ENCODE measurements at places on chromosomes 12 and 14.

- DNase-seq: no peak
Measured at GRCh38 chr12:32074432-32074831, 32.2 kb upstream of the BICD1 start.

GRCh38 chr12:52087961-52088820, 8.7 kb downstream of the SMIM41 start:
- no peak for DNase-seq

GRCh38 chr12:52675301-52675701, 4.9 kb downstream of the KRT1 start:
- DNase-seq: no peak

DNA sequence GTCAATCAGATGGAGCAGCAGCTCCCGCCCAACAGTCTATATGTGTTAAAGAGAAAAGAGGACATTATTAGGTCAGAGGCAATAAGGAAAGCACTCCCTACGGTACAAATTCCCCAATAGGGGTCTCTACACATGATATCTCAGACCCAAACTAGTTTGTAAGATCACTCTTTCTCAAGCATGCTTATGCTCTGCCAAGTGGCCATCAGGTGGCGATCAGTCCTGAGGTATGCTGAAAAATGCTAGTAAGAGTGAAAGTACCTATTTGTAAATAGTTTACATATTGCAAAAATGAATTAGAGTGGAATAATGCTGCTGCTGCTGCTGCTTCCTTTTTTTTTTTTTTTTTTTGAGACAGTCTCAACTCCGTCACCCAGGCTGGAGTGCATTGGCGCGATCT, 61.0 kb downstream of the CPM start:
- DNase-seq: peak; percentile 12

DNA sequence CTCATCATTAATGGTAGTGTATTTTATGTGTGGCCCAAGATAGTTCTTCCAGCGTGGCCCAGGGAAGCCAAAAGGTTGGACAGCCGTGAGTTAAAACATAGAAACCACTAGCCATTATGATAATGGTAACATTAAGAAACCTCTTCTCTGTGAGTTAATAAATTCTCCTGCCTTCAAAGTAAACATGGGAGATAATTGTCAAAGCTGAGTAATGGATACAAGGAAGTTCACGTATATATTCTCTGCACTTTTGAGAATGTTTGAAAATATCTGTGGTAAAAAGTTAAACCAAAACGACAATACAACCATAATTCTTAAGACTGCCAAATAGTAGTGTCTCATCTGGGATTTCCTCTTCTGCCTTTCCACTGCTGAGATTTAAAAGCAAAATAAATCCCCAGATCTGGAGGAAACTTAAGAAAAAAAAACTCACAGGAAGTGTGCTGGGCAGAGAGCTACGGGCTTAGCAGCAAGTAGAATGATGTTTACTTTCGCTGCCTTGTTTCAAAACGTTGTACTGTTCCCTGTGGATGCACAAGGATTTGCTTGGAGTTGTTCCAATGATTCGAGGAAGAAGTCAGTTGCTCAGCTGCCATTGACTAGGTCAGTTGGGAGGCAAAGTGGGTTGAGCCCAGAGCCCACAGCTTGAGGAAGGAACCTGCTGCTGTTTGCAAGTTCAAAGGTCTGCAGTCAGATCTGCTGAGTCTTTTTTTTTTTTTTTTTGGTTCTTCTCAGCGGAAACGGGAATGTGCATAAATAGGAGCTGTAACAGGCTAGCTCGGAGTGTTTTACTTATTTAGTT, 1.7 kb downstream of the TPCN1 start:
- no peak for DNase-seq

GRCh38 chr12:53533471-53533870, 26.2 kb upstream of the NPFF start:
- no peak for DNase-seq

DNA sequence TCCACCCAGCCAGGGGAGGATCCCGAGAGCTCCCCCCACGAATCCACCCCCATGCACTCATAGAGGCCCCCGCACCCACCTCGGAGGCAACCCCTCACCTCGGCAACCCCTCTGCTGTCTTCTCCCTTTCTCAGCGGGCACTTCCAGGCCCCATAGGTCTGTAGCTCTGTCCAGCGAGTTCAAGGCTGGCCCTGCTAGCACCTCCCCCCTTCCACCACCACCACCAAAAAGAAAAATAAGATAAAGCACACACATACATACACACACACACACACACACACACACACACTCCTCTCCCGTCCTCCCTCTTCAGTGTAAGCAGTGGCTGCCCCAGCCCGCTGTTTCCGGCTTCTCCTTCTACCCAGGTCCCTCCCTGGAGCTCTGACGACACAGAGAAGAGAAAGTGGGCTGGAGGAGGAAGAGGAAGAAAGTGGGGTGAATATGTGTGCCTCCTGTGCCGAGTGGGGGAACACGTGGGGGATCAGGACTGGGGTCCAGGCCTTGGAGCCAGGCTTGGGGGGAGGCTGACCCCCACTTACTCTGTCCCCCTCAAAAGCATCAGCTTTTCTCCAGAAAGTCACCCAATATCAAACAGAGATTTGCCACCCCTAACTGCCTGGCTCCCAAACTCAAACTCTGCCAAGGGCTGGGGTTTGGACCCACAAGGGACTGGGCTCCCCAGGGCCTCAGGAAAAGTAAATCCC, at the start of gene STAT6:
STAT6 (minus strand) TSS at position 332 of the 704 bp plus-strand sequence. CDS start 3,084 bp downstream, outside the sequence.
- DNase-seq: peak; percentile 58

DNA sequence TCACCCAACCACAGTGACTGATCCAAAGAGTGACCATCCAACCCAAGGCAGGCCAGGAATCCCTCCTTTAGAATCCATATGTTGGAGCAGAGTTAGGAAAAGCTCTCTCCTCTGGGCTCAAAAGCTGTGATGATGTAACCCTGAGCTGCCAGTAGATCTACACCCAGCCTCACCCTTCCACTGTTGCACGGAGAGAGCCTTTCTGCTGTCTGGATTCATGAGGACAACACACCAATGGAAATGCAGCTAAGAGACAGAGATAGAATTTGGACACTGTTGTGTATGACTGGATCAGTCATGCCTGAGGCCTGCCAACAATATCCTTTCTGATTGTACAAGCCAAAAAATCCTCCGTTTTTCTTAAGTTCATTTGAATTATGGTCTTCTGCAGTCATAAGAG, 4.4 kb upstream of the OR6J1 start:
- DNase-seq: no peak

GRCh38 chr14:66045572-66046021, 440.6 kb upstream of the CCDC196 start:
- peak; percentile 44 for DNase-seq

GRCh38 chr14:67562025-67562775, 29.1 kb downstream of the PLEKHH1 start:
- DNase-seq: no peak

GRCh38 chr14:68552602-68553001, 240.3 kb downstream of the ZFP36L1 start:
- DNase-seq: no peak

DNA sequence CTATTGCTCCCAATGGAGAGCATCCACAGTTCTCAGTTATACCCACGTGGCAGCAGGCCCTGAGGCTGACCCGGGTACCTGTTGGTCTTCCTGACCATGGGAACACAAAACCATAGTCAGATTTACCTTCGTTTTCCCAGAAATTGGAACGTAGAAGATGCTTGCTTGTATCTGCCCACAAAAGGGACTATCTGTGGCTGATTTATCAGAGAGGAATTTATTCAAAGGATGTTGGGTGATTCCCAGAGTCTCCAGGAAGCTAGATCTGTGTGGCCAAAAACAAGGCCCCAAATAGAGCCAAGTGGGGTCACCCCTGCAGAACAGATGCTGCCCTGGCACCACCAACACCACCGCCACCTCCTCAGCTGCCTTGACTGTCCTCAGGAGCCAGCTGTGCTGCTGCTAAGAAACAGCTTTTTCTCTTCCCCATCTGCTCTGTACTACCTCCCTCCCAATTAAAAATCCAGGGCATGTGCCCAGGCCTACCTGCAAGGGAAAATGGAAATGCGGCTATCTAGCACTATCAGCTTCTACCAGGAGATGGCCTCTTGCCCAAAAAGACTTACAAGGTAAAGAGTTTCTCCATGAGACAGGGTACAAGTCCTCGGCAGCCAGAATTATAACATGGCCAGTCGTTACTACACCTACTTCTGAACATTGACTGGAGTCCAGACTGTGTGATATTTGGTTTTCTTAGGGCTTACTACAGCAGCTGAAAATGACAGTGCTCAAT, 128.6 kb upstream of the PLEKHG7 start:
- peak; percentile 19 for DNase-seq

- DNase-seq: no peak
Measured at GRCh38 chr14:106037380-106037779, 511.0 kb downstream of the TMEM121 start.

DNA sequence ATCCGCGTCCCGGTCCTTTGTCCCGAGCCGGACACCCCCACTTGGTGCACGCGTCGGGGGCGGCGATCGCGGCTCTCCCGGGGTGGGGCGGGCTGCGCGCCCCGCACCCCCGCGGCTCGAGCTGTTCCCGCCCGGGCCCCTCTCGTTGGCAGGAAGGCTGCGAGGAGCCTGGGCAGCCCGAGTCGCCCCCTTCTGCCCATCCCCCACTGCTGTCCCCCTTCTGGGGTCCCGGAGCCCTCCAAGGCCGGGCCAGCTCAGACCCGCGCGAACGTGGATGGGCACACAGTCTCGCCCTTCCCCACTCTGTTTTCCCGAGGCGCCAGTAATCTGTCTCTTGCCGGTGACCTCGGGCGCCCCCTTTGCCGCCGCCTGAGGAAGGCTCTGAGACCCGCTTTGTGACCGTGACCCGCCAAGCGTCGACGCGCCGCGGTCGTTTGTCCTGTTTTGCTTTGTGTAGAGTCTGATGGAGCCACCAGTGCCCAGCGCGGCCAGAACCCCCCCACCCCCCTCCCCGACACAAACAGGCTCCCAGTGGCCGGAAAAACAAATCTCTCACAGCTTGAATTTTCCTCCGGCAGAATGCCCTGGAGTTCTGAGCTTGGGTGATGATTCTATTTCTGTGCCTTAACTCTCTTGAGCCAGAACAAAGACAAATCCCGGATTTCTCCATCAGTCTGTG, 610 bp downstream of the C14orf132 start:
- peak; percentile 50 for DNase-seq

GRCh38 chr12:44852483-44852882, 23.6 kb downstream of the NELL2 start:
- no peak for DNase-seq

- no peak for DNase-seq
Measured at GRCh38 chr12:105391231-105391630, 60.7 kb downstream of the C12orf75 start.

DNA sequence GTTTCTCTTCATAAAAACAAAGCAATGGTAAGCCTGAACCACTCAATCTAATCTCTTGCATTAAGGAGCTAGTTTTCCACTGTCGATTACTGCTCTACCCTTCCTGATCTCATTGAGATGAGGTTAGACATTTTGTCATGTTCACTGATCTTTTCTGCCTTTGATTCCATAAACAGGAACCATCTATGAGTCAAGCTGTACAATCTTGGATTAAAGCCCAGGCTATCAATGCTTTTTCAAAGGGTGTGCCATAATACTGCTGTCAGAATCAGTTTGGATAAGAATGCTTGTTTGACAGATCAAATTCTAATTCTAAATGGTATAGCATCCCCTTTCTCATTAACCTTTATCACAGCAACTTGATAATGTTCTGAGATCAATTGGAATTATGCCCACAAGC, 16.1 kb downstream of the GRIP1 start:
- DNase-seq: no peak

- peak; percentile 73 for DNase-seq
Measured at GRCh38 chr12:67025543-67026114, 243.5 kb upstream of the CAND1 start.

DNA sequence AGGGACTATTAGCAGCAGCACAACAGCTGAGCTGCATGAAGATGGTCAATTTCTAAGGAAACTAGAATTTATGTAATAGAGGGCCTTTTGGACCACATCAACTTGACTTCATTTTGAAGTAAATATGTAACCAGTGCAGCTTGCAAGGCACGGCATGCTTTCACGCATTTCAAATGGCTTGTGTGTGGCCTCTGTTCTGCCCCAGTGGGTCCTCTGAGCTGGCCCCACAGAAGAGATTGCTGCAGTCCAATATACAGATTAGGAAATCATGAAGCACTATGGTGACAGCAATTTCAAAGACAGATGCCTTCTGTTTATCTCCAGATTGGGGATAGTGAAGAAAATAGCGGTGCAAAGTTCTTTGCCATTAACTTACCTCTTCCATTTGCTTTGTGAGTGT, 101.4 kb downstream of the PDZRN4 start:
- DNase-seq: no peak

GRCh38 chr14:23364164-23365035, 572 bp downstream of the EFS start:
- DNase-seq: no peak

DNA sequence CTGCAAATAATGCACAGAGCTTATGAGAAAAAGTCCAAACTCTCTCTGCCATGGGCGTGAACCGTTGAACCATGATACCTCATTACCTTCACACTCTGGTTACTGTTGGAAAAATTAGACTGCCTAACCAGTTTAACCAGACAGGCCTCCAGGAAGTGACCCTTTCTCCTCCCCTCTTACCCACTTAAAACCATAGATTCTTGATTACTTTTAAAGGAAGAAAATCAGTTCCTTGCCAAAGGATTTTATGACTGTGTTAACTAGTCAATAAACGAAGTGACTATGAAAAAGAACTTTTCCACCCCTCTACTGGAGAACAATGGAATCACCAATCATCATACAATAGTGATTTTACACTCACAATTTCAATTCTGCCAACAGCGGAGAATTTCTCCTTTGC, 254.0 kb upstream of the ATP2B1 start:
- no peak for DNase-seq

GRCh38 chr14:93944348-93945069, 17.4 kb downstream of the FAM181A start:
- DNase-seq: no peak

- no peak for DNase-seq
Measured at GRCh38 chr12:93773122-93773871, 96.1 kb downstream of the CRADD start.

- no peak for DNase-seq
Measured at GRCh38 chr12:132025526-132025925, 75.8 kb downstream of the EP400 start.

DNA sequence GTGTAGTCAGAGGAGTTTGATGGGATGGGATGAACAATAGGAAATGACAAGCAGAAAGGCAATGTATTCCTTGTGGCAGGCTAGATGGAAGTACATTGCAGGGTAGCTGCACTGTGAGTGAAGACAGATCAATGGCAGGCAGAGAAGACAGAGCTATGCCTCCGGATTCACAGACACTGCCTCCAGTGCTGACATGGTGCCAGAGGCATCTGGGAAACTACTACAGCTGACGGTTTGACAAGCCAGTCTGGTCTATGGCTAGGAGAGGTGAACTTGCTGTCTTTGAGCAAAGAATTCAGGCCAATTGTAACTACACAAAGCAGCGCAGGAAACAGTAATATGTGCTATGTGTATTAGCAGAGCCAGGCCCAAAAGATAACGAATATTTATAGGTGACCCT, 193.5 kb downstream of the DIO2 start:
- DNase-seq: no peak

GRCh38 chr12:45730348-45731189, 1.1 kb downstream of the ARID2 start:
- DNase-seq: peak; percentile 39

- no peak for DNase-seq
Measured at GRCh38 chr12:65977384-65977783, 153.1 kb downstream of the HMGA2 start.

GRCh38 chr14:99158646-99159165, 113.3 kb downstream of the BCL11B start:
- DNase-seq: no peak

- no peak for DNase-seq
Measured at GRCh38 chr12:119448611-119449131, 114.1 kb downstream of the CCDC60 start.

- no peak for DNase-seq
Measured at GRCh38 chr12:18246066-18246465, 15.3 kb upstream of the PIK3C2G start.

- no peak for DNase-seq
Measured at GRCh38 chr12:6507102-6507998, 13.4 kb downstream of the NCAPD2 start.

Measured in endothelial cell (in vitro differentiated cells).